Osteocyte (in vitro differentiated cells): ENCODE measurements at places on chromosomes 2 and 18. TPM values are rescaled to one million over a fixed set of nuclear protein-coding genes. Genes with fewer than 3 reads are reported as not detected.

IL1RL1 gene
- not detected in 2 replicates for total RNA-seq

DNA sequence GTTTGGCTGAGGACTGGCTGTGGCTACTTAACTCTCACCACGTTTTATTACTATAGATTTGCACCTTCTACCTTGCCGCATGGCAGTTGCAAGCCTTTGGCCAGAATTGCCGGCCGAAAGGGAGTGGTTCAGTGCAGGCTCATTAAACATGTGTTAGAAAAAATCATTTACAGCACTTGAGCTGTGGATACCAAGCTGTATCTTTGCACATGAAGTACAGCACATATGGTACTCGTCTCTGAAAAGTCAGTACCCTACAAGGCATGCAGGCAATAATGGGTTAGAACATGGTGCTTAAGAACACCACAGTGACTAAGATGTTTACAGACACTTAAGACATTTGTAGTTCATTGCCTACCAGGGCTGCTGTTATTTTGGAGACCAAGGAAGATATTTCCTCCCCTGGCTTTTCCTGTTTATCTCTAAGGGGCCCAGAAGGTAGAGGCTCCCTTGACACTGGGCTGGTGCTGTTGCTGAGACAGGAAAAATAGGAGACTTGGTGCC is 103.1 kb downstream of the ZNF532 start:
- DNase-seq, result no peak

DNA sequence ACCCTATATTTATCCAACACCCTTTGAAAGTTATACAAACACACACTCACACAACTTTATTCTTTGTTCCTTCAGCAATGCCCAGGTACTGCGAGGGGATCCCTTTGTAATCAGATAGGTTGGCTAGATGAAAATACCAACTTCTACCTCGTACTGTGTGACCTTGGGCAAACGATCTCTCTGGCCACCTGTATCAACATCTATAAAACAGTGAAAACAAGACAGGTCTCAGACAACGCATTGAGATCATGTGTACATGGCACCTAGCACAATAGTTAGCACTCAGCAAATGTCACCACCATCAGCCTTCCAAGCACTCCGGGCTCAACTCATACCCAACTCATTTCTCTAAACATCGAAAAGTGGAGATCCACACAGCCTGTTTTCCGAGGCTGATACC is 118.4 kb upstream of the PPP1CB start:
- no peak for DNase-seq

DNA sequence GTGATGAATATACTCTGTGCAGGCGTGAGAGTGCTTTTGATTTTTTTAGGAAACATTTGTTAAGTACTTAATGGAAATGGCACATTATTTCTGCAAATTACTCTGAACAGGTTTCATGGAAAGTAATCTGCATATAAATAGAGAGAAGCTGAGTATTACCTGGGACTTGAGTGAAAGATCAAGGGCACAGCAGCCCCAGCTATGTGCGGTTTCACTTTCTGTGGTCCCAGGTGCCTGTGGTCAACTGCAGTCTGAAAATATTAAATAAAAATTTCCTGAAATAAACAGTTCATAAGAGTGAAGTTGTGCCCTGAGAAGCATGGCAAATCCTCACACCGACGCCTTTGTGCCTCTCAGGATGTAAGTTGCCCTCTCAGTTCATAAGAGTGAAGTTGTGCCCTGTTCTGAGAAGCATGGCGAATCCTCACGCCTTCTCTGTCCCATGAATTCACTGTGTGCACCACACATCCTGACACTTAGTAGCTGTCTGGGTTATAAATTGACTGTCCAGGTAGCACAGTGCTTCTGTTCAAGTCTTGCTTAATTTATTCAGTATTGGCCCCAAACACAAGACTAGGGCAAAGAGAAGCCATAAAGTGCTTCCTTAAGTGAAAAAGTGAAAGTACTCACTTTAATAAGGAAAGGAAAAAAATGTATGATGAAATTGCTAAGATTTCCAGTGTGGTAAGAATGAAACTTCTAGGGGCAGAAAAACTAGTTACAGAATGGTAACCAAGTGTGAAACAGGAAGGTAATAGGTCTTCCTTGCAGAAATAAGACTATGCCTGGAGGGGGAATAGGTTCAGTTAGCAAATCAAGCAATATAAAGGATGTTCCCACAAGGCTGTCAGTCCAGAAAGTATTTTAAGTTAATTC is 4.3 kb upstream of the SNTG2 start:
- no peak for DNase-seq

GRCh38 chr2:20221555-20221973 is 3.4 kb downstream of the SDC1 start:
- DNase-seq, result no peak

RAD51AP2 gene
- not detected in 2 replicates for total RNA-seq

DNA sequence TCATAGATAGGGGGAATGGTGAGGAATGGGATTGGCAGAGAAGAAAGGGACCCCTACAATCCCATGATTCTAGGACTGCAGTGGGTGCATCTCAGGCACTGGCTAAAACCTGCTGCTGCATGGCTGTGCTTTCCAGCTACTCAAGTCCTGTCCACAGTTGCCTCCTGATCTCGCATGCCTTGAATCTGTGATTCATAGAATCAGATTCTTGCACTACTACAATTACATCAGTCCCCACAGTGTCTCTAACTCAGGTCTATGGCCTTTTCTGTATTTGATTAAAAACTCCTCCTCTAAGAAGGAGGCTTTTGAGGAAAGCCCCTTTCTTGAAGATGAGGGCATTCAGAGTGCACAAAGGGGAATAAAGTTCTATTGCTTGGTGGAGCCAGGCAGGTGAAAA is 117.4 kb downstream of the LRATD1 start:
- DNase-seq, result no peak

GRCh38 chr2:191631754-191632153 is 46.2 kb upstream of the NABP1 start:
- DNase-seq, result no peak

DNA sequence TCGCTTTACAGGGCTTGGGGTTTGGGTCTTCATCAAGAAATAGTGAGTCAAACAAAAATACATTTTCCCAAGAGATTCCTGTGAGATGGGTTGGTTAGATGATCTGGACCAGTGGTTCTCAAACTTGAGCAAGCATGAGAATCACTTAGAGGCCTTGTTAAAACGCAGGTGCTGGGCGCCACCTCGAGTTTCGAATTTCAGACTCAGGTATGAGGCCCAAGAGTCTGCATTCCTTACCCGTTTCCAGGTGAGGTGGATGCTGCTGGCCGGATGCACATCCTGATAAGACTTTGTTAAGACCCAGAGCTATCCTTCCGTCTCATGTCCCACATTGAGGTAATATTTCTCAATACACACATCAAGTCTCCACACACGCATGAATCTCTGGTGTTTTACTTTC is 707.8 kb upstream of the SALL3 start:
- no peak for DNase-seq

GRCh38 chr2:50787636-50788035 is 244.3 kb downstream of the NRXN1 start:
- DNase-seq, result no peak

GRCh38 chr18:56009411-56009810 is 421.4 kb upstream of the TCF4 start:
- DNase-seq, result no peak

- no peak for DNase-seq
Measured at GRCh38 chr2:163802284-163802683, 66.5 kb upstream of the FIGN start.

DNA sequence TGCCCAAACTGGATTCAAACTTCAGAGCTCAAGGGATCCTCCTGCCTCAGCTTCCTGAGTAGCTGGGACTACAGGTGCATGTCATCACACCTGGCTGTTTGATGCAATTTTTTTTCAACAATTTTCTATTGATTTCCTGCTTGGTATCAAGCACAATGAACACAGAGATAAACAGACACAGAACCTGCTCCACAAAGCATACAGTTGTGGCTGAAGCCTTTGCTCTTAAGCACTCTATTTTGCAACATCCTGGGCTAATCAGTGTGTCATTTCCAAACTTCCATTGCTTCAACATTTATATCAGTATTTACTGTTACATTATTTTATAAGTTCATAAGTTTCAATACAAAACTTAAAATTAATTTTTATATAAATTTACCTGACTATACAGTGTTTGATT is 79.4 kb downstream of the NEB start:
- no peak for DNase-seq

DNA sequence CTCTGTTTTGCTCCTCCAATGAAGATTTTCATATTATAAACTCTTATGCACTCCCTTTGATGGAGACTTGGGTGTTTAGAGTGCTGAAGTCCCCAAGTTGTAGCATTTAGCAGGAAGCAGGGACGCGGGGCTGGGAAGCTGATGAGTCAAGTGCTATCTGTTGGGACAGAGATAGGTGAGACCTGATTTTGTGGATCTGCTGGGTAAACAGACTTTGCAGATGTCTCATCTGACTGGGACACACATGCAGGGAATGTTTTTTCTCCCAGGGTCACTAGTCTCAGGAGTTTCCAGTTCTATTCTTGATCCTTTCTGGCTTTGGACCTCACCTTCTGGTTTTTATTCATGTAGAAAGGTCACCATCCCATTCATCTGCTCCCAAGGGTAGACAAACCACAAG is 79.7 kb upstream of the ACAA2 start:
- no peak for DNase-seq

DNA sequence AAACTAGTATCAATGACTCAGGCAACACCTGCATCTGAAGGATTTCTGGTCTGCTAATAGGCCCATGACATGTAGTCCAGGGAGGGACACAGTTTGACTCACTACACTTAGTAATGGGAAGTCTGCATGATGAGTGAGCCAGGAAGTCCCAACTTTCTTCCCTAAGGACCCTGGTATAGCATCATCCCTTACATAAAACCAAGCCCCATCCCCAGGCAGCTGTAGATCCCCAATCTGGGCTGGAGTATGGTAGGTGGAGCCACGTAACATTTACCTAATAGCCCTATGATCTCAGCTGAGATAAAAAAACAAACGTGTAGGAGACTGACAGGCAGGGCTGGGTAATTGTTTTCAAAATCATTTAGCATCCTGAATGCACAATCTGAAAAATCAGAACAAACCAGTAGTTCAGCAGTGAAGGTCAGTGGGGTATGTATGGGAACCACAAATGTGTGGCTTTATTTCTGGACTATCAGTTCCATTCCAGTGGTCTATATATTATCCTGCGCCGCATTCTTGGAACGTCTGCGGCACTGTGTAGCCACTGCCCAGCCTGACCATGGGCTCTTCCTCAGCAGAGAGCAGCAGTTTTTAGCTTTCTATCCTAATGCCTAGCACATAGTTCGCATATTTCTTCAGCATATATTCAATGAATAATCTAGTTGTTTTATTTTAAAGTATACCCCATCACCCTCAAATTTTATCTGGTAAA is 33.5 kb downstream of the EPB41L3 start:
- DNase-seq, result no peak

DNA sequence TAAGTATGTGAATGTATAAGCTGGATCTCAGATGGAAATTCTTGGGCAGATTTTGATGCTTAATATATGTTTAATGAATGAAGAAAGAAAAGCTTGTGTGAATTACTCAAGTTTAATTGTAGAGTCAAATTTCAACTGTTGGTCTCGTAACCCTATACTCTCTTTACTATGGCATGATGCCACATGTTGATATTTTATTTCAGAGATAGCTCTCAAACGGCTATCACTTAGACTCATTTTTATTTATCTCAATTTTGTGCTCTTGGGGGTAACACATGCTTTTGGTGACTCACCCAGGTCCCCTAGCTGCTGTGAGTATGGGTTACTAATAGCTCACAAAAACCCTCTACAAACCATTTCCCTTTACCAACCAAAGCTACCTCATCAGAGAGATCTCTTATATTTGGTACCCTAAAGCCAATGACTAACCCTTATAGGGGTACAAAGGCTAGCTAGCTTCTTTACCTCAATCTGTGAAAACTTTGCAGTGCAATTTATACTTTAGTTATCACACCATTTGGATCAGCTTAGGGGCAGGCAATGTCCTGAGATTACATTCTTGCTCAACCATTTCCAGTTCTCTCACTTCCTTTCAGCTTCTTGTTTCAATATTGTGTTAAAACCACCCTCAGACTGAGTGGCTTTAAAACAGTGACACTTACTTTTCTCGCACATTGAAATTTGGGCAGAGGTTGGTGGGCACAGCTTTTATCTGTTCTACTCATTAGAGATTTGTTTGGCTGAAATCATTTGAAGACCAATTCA is 240.3 kb downstream of the CDH7 start:
- no peak for DNase-seq

PAIP2B gene
- 0.55 and 0.78 TPM in 2 replicates for total RNA-seq

MROH2A gene
- total RNA-seq, result not detected in 2 replicates

- no peak for DNase-seq
Measured at GRCh38 chr18:72840109-72840508, 27.7 kb downstream of the NETO1 start.

DTNB gene
- total RNA-seq, result 19.6 and 20.9 TPM in 2 replicates

GRCh38 chr2:67268797-67269196 is 128.3 kb upstream of the ETAA1 start:
- no peak for DNase-seq

- DNase-seq, result no peak
Measured at GRCh38 chr2:27291865-27292264, 9.6 kb downstream of the TRIM54 start.

FTCDNL1 gene
- total RNA-seq, result 0.76 TPM in 1 of 2 replicates, not detected in the other

DNAH7 gene
- 0.43 and 1.0 TPM in 2 replicates for total RNA-seq

DNA sequence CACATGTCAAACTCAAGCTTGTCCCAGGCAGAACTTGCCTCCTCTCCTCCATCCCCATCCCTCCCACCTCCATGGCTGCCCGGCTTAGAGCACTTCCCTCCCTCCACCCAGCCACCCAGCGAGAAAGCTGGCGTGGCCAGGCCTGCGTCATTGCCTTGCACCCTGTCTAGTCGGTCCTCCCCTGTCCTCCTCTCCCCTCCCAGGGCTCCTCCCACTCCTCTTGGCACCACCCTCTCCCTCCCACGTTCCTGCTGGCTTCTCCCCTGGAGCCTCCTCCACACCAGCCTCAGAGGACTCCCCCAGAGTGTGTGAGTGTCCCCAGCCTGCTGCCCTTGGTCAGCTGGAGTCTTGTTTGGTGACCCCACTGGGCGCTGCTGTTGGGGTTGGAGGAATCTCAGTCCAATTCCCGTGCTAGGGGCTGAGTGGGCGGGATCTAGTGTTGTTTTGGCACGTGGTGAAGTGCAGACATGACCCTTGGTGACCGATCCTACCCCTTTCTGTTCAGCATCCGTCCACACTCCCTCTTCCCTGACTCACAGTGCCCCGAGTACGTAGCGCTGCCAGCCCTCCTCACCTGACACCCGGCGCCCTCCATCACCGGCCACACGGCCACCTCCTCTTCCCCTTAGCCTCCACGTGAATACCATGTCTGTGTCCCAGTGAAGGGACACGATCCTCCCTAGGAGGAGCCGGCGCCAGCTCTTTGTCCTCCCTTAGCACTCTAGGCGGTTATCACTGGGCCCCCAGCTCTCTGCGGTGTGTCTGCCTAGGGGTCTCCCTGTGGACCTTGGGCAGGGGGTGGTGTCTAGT is 41.4 kb downstream of the ATP6V1C2 start:
- no peak for DNase-seq
